M059J (cell line): ENCODE measurements at places on chromosomes 4 and X. TPM values are rescaled to one million over a fixed set of nuclear protein-coding genes. Genes with fewer than 3 reads are reported as not detected.

GRCh38 chrX:134171661-134172587, 65.1 kb upstream of the CCDC160 start:
- peak; percentile 18 for DNase-seq

Gene TMPRSS11A
- total RNA-seq: not detected in 2 replicates

DNA sequence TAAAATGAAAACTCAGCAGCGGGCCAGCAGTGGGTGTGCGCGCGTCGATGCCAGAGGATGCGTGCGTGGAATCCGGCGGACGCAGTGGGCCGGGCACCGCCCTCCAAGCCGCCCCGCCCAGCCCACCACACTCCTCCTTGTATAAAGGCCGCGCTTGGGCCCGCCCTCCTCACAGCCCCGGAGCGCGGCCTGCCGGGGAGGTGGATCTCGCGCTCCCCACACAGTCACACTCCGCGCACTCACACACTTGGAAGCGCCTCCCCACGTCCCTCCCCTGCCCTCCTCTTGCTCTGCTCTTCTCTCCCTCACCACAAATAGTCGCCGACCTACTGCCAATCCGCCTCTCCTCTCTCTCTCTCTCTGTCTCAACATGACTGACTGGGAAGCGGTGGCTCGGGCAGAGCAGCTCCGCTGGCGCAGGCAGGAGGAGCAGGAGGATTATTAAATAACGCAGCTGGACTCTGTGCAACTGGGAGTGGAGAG, at the start of gene CCSER1:
TSS of gene CCSER1 (plus strand) at position 172 of the 483 bp plus-strand sequence.
- DNase-seq: no peak

DNA sequence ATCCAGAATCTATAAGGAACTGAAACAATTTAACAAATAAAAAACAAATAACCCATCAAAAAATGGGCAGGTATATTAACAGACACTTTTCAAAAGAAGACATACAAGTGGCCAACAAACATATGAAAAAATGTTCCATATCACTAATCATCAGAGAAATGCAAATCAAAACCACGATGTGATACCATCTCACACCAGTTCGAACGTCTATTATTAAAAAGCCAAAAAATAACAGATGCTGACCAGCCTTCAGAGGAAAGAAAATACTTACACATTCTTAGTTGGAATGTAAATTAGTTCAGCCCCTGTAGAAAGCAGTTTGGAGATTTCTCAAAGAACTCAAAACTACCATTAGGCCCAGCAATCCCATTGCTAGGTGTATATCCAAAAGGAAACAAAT, 687.9 kb upstream of the AADAT start:
- DNase-seq: no peak

Gene MTMR8
- not detected in 2 replicates for total RNA-seq

DNA sequence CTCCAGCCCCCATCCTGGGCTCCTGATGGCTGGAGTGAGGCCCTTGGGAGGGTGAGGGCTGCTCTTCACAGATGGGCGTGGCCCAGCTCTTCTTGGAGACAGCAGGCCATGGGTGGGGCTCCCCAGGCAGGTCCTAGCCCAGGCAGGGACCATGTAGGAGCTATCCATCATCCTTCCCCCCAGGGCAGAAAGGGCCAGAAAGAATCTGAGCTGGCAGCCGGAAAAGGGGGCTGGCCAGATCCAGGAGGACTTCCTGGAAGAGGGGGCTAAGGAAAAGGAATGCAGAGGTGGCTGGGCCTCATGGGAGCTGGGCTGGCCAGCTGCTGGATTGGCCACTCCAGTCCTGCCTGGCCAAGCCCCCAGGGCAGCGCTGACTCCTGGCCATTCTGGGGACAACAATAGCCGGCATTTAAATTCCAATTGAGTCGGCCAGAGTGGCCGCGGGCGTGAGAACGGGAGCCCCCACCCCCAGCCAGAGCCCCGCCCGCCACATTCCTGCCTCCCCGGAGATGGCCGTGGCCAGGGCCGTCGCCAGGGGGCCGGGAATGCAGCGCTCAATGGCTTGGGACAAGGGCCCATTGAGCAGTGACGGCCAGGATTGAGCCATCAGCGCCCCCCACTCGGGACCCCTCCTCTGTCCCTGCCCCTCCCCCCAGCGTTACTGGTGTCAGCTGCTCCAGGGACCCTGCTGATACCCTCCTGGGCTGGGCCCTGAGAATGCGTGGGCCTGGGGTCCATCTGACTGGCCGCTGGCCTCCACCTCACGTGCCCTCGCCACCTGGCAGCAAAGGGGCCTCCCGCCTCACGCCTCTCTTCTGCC, 15.1 kb upstream of the FGFR3 start:
- peak; percentile 72 for DNase-seq

- DNase-seq: no peak
Observed at GRCh38 chr4:39931441-39931901, 46.2 kb downstream of the PDS5A start.

GRCh38 chr4:27154706-27155105, 294.1 kb downstream of the STIM2 start:
- DNase-seq: peak; percentile 76

Gene PLS3
- total RNA-seq: 418 and 544 TPM in 2 replicates

DNA sequence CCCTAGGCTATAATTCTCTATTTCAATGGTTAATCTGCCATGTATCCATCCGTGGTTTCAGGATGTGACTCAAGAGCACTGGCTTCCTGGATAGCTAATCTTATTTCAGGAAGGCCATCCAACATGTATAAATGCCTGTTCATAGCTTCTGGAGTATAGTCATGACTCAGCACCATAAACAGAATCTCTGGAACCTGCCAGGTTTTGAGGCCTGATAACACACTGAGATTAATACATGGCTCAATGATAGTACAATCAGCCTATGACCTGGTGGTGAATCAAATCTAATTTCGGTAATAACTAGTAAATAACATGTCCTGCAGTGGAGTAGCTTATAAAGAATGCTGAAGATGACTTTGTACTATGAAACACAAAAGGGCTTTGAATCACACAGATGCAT, 5.7 kb upstream of the IL13RA2 start:
- peak; percentile 92 for DNase-seq

DNA sequence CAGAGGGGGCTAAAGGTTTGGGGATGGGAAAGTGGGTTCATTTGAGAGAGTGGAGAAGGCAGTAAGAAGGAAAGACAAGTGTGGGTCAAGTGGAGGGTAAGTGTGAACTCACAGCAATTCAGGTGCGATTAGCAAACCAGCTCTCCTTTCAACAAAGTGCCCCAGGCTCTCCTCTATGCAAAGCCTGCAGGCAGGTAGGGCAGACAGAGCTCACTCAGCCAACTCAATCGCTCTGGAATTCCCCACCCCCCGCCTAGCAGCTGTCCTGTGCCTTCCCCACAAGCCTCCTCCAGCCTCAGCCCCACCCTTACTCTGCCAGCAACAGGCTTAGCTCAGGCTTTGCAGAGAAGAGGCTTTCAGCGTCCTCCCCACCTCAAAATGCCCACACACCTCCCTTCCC, 14.8 kb upstream of the MAMLD1 start:
- DNase-seq: peak; percentile 55
